Inflammatory macrophage treated with lipopolysaccharide for 1 hour (primary cell): ENCODE measurements at places on chromosomes 12 and 14.

- no peak for DNase-seq
Measured at GRCh38 chr14:24310646-24311604, at the start of gene LTB4R. Gene LTB4R (plus strand): TSS chr14:24311502. CDS start chr14:24315652, 4,150 bp downstream.

DNA sequence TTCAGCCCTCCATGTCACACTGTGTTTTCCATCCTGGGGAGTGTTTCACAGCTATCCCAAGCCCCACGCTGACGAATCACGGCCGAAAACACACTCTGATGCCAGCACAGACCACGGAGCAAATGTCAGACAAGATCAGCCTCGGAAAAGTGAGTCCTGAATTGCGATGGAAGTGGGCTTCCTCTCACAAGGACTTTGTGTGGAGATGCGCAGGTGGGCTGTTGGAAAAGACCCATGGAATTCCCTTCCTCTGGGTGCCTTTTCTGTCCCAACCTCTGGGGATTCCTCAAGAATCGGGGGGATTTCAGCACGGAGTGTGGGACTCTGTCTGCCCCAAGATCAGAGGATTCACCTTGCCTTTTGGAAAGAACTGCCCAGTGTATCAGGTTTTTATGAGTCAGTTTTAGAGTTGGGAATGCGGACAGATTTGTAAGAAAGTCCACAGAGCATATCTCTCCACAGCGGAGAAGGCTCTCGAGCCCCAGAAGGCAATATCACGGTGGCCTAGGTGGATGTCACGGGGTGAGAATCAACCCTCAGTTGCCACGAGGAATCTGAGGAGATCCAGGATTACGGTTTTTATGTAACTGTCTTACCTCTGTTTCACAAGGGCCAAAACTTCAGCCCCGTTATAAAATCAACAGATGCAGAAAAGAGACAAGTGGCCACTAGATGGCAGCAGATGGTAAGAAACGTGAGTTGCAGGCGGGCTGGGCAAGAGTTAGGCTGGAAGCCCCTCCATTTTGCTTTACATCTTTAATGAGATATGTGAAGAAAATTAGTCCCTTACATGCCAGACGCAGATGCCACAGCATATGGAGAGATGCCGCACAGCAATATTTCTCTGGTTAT lies 201.9 kb downstream of the DAD1 start:
- peak; percentile 36 for DNase-seq

- no peak for DNase-seq
Measured at GRCh38 chr14:96863327-96863985, 66.3 kb downstream of the VRK1 start.

DNA sequence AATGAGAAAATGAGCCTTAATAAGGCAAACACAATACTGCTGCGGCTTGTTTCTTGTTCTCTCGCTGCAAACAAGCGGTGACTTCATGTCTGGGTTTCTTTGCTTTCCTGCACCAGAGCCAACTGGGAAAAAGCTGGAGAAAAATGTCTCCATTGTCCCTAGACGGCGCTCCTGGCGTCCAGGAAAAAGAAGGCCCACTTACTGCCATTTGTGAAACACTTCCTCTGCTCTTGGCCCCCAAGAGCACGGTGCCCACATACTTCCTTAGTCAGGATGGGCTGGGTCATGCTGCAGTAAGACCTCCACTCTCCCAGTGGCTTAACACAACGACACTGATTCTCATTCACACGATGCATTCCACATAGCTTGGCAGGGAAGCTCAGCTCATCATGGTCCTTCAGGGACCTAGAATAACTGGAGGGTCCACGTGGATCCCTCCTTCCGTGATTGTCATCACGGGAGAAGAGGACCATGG lies 86.0 kb upstream of the BCL11B start:
- DNase-seq: no peak

DNA sequence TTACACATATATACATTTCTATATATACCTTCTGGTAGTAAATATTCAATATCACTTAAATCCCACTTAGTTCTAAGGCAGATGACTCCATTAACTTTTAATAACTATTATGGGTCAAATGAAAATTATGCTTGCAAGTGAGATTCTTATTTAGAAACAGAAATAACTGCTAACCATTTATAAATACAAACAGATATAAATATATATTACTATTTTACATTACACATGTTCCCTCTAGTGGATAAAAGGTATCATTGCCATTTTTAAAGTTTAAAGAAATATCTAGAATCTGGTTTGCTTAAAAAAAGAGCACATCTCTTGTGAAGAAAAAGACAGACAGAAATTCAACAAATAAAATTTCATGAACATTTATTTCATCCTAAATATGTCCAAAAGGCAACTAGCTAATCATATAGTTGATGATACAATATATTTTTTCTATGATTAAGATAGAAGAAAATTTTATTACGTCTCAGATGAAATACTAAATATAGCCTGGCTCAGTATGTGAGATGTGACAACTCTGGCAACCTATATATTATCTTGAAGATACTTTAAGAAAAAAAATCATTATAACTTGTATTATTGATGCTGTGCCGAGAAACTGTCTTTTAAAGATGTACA lies 11.7 kb upstream of the RAD51AP1 start:
- DNase-seq: peak; percentile 44

GRCh38 chr14:37862263-37862662 lies 266.8 kb downstream of the TTC6 start:
- no peak for DNase-seq

GRCh38 chr14:68546839-68547238 lies 246.0 kb downstream of the ZFP36L1 start:
- peak; percentile 62 for DNase-seq

DNA sequence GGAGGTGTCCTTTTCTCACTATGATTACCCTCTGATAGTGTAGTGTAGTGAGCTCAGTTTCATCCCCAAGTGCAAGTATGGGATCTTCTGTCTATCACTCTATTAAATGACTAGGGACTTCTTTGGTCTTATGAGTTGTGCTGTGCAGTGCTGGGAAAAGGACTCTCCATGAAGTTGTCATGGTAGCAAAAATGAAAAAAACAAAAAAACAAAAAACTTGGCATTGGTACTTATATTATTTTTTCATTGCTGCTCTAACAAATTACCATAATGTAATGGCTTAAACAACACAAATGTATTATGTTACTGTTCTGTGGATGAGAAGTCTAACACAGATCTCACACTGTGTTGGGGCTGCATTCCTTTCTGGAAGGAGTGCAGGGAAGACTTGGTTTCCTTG lies 393.1 kb upstream of the NOVA1 start:
- no peak for DNase-seq

DNA sequence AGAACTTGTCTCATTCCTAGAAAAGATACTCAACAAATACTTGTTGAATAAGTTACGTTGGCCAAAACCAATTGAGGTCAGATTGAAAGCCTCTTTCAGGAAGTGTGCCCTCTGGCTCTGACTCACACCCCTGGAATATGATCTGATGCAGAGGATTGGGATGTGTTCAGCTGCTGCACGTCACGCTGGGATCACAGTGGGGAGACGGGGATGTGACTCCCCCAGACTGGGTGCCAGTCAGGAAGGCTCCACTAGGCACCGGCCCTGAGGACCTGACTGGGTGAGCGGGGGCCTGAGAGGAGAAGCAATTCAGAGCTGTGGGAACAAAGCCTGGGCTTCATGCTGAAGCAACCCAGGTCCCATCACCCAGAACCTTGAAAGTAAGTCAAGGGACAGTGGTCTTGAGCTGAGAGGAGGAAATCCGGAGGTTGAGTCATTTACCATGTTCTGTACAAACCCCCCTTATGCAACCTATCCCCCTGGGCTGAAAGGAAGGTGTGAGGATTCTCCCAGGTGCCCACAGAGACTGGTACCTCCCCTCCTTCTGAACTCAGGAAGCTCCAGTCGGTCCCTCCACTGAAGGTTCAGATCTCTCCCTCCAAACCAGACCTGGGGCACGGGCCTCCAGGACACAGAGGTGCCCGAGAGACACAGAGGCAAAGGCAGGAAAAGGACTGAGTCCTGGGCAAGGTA lies 3.9 kb downstream of the CEBPE start:
- DNase-seq: peak; percentile 53

DNA sequence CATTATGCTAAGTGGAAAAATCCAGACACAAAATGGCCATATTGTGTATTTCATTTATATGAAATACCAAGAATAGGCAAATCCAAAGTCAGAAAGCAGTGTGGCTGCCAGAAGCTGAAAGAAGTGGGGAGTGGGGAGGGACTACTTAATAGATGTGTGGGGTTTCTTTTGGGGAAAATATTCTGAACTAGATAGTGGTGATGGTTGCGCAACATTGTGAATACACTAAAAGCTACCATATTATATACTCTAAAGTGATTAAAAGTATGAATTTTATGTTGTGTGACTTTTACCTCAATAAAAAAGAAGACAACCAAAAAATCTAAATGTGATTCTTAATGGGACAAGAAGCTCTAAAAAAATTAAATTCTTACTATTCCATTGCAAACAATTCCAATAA lies 272.6 kb downstream of the DAD1 start:
- no peak for DNase-seq

- no peak for DNase-seq
Measured at GRCh38 chr12:120584343-120585149, 3.3 kb upstream of the POP5 start.

DNA sequence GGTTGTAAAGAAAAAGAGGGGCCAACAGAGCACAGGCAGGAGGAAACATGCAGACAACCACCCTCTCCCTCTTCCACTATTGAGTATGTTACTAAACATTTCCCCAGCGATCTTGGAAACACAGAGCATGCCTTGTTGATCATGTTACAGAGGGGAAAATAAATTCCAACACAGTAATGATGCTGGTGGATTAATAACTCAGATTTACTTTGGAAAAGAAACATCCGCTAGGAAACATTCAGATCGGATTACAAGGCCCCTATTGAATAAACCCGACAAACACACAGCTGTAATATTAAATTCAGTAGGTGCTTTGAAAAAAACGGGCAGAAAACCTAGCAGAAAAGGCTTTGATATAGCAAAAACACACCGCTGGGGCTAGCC lies 5.4 kb downstream of the BMP4 start:
- no peak for DNase-seq

DNA sequence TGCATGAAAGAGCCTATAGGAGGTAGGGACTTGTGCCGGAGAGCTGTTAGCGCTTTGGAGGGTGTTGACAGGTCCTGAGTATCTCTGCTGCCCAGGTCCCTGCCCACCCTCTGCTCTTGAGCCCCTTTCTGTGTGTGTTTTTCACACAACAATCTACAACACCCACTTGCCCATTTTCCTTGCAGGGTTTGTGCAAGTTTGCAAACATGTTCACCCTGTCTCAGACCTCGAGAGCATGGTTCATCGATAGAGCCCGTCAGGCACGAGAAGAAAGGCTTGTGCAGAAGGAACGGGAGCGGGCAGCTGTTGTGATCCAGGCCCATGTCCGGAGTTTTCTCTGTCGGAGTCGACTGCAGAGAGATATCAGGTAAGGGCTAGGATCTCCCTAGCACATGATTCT lies 5.9 kb downstream of the UBE3B start:
- no peak for DNase-seq

DNA sequence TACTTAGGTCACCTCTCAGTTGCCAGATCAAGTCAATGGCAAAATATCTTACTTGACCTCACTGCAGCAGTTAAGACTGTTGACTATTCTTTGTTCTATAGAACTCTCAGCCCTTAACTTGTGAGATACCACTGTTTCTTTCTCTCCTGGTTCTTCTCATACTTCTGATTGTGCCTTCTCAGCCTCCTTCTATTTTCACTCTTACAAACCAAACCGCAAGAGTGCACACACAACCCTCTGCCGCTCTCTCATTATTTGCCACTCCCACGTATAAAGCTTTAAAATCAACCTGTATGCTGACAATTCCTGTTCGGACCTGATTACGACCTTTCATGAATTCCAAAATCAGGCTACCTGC lies 4.5 kb downstream of the E2F7 start:
- no peak for DNase-seq

DNA sequence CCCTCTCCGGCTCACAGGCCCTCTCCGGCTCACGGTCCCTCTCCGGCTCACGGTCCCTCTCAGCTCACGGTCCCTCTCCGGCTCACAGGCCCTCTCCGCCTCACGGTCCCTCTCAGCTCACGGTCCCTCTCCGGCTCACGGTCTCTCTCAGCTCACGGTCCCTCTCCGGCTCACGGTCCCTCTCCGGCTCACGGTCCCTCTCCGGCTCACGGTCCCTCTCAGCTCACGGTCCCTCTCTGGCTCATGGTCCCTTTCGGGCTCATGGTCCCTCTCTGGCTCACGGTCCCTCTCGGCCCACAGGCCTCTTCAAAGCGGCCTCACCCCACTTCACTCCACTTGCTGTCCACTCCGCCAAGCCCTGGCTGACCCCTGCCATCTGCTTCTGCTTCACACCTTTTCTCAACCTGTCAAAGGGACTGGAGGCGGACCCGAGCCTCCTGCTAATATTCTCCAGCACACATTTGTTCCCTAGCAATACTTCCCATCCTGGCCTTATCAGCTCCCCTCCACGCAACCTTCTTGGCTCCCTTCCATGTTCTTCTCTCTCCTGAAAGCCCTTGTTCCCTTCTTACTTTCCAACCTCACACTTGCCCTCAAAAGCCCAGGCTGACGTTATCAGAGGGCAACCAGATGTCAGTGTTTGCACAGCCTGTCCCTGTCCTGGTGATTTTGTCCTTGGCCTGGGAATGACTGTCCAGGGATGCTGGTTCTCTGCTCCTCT lies 176.7 kb downstream of the CALM1 start:
- no peak for DNase-seq

DNA sequence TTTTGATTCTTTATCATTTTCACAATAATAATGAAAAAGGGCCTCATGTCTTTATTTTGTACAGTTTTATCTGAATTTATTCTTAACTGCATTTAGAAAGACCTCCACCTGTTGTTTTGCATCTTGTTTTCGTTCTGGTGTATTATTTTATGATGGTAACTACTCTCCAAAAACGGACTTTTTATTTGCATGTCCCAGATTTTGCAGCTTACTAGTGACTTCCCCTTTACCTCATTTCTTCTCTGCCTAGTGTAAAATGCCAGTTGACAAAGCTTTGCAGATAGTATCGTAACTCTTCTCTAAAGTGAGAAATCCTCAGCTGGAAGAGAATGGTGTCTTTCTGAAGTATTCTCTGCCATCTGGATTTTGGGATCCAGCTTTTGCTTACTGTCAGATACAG lies 17.2 kb downstream of the PEX5 start:
- DNase-seq: no peak

GRCh38 chr14:55807881-55808379 lies 227.9 kb downstream of the KTN1 start:
- DNase-seq: no peak

DNA sequence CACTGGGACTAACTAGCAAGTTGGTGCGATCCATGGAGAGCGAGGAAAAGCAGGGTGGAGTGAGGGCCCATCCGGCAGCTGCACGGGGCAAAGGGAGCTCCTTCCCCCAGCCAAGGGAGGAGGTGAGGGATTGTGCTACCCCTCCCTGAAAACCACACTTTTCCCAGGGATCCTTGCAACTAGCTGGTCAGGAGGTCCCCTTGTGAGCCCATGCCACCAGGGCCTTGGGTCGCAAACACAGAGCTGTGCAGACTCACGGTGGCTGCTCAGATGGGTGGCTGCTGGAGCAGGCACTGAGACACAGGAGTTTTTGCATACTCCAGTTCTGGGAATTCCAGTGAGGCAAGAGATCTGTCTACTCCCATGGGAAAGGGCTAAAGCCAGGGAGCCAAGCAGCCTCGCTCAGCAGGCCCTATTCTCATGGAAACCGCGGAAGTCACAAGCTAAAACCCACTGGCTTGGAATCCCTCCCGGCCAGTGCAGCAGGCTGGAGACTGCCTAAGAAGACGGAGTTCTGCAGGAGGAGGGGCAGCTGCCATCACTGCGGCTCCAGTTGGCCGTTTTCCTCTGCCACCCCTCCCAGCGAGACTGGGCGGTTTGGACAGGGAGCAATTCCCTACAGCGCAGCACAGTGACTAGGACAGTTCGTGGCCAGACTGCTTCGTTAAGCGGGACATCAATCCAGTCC lies 10.9 kb upstream of the ZNF705A start:
- no peak for DNase-seq

- peak; percentile 97 for DNase-seq
Measured at GRCh38 chr14:69719501-69719951, 47.4 kb upstream of the SRSF5 start.
